ENCODE measurements at places on chromosomes 5 and 9. TPM values are rescaled to one million over a fixed set of nuclear protein-coding genes. Genes with fewer than 3 reads are reported as not detected.

DNA sequence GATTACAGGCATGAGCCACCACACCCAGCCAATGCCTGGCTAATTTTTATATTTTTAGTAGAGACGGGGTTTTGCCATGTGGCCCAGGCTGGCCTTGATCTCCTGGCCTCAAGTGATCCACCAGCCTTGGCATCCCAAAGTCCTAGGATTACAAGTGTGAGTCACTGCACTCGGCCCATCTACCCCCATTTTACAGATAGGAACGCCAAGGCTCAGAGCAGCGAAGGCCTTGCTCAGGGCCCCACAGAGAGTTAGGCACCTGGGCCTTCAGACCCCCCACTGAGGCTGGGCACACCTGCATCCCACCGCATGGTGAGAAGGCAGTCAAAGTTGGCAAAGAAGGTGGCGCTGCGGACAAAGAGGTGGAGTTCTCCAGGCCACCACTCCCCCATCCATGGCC is 143.1 kb downstream of the GAPVD1 start:
- DNase-seq, result no peak

DNA sequence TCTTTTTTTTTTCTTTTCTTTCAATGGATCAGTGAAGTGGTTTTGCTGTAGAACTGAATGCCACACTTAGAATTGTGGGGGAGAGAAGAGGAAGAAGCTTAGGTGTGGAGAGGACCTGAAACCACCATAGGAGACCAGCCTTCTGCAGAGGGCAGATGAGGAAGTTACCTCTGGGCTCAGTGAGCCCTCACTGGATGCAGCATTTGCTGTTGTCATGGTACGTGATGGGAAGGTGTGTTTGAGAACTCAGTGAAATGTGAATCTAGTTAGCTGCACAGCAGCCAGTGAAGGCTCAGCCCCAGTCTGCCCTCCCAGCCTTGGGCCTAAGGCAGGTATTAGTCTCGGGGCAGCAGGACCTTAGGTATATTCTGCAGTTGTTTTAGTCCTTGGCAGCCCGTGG is 17.5 kb downstream of the CYFIP2 start:
- no peak for DNase-seq

GRCh38 chr5:17709011-17709710 is 74.9 kb downstream of the TAF11L14 start:
- no peak for DNase-seq

DNA sequence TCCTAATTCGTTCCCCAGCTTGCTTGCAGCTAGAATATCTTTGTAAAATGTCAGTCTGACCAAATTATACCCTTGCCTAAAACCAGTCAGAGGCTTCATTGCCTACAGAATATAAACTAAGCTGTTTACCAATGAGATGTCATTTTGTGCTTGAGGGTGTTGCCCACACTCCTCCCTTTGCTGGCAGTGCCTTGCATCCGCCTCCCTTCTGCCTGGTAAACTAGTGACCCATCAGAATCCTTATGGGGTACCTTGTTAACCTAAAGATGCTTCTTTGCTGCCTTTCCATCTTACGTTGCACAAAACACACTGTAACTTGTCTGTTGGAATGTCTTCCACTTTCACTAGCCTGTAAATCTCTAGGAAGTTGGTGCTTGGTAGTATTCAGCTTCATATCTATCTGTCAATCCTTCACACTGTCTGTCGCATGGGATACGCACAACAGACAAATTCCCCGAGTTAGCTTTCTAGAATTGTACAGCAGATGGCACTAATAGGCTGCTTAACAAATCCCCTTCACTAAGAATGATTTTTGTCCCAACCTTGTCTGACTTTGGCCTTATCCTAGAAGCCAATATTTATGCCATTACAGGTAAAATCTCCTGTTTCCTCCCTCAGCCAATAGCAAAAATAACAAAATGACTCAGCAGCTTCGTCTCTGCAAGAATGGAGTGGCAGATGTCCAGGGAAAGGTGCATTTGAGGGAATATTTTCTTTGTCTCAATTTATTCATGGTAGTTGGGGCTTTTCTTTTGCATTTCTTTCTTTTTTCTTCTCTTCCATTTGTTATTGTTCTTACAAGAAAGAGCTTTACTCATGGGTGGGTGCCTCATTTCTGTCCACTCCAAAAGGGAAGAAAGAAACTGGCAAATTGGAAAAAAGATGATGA is 3.0 kb downstream of the NUDT2 start:
- no peak for DNase-seq

DNA sequence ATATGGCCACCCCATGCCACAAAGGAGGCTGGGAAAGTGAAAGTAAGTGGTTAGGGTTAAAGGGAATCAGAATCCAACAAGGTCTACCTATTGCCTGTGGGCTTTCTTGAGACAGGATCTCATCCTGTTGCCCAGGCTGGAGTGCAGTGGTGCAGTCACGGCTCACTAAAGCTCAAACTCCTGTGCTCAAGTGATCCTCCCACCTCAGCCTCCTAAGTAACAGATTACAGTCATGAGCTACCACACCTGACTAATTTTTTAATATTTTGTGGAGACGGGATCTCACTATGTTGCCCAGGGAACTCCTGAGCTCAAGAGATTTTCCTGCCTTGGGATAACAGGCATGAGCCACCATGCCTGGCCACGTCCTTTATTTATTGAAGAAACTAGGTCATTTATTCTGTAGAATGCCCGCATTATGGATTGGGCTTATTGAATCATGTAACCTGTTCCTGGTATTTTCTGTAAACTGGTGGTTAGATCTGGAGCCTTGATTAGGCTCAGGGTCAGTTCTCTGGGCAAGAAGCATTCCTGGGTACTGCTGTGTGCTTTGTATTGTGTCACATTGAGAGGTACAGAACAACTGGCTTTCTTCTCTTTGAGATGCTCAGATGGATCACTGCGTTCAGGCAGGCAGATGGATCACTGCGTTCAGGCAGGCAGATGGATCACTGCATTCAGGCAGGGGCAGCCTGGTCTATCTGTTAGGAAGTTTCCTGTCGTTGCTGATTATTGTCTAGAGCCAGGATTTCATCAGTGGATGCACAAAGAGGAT is 41.6 kb downstream of the ERGIC1 start:
- DNase-seq, result no peak

DNA sequence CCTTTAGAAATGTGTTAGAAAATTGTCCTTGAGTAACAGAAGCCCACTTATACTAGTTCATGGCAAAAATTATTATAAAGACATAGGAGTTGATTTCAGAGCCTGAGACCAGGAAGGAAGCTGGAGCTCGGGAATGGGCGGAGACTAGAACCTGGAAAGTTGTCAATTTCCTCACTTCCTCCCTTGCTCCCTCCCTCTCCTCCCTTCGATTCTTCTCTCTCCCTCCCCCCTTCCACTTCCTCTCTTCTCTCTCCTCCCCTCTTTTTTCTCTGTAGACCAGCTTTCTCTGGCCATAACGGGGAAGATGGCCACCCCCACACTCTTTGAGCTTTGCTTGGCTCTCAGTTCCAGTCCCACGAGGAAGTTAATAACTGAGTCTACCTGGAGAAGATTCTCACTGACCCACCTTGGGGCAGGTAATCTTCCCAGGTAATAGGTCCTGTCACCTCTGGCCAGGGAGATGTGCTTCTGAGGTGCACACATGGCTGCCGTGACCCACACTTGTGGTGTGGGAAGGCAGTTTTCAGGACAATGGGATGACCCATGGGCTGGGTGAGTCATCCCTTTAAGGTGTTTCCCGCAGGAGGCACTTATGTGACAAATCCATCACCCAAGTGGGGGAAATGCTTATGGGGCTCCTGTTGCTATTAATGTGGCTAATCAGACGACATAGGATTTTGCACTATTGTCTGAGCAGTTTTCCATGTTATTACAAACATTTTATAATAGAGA is 78.7 kb downstream of the HSPA4 start:
- DNase-seq, result no peak

GRCh38 chr5:122500245-122501088 is 188.4 kb downstream of the SNCAIP start:
- DNase-seq, result peak; percentile 1

DNA sequence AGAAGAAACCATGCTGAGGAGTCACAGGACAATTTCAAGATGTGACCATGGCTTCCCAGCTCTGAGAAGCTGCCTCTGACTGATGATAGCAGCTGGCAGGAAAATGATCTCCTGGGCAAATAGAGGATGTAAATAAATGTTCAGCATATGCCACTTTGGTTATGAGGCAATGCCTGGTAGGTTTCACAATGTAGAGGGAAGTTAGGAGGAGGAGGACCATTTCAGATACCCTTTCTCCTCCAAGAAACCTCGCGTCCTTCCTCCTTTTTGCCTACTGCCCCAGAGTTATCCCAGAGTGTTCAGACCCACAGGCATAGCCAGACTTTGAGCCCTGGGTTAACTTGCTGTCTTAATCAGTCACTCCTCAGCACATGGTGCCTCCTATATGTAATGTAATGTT is 541.6 kb upstream of the DAP start:
- no peak for DNase-seq

DNA sequence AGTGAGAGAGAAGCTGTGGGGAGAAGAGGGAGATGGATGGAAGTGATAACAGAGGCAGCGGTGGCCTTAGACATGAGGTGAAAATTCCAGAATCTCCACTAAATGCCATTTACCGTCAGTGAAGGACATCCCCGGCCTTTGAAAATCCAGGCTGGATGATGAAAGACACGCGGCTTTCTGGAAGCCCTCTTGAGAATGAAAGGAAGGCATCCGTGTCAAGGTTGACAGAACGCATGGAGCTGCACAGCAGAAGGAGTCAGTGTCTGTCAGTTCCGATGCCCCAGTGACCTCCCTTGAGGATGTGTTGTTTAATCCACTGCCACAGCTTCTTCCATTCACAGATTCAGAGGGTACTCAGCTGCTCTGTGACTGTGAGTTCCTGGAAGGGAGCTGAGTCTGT is 114.9 kb downstream of the ICE1 start:
- no peak for DNase-seq

DNA sequence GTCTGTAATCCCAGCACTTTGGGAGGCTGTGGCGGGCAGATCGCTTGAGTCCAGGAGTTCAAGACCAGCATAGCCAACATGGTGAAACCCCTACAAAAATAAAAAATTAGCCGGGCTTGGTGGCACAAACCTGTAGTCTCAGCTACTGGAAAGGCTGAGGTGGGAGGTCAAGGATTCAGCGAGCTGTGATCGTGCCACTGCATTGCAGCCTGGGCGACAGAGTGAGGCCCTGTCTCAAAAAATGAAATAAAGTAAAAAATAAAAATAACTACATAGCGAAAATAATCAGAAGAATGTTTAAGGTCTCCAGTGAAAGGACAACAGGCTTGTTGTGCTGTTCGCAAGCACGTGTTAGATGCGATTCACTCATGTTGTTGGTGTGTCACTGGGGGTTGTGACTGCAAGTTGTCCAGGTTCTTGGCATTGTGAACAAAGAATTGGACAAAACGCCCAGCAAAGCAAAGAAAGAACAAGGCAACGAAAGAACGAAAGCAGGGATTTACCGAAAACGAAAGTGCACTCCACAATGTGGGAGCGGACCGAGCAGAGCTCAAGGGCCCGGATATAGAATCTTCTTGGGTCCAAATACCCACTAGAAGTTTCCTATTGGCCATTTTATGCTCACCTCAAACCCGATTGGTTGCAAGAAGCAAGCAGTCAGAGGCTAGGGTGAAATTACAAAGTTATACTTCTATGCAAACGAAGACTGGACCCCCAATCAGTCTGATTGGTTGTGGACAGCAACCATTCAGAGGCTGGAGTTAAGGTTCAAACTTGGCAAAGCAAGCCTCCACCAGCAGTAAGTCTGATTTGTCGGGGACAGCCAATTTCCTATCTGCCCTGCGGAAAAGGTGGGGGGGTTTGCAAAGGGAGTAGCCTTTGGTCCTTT is 844 bp upstream of the MCCC2 start:
- DNase-seq, result no peak

DNA sequence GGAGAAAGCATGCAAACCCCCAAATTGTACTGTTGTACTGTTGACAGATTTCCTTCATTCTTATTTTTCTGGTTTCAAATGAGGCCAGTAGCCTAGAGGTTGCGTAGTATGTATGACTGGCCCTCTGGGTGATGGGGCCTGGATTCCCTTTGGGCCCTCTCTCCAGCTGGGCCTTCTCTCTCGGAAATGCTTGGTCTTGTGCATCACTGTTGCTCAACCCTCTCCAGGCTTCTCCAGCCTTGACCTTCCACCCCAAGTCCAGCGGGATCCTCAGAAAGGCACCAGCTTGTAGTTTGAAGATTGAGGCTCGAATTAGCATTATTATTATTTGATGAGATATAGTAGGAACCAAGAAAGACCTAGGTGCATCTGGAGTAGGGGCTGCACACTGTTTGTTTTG is 87.0 kb downstream of the ANGPTL2 start:
- no peak for DNase-seq

GRCh38 chr5:96721351-96721977 is 59.3 kb downstream of the CAST start:
- no peak for DNase-seq

DNA sequence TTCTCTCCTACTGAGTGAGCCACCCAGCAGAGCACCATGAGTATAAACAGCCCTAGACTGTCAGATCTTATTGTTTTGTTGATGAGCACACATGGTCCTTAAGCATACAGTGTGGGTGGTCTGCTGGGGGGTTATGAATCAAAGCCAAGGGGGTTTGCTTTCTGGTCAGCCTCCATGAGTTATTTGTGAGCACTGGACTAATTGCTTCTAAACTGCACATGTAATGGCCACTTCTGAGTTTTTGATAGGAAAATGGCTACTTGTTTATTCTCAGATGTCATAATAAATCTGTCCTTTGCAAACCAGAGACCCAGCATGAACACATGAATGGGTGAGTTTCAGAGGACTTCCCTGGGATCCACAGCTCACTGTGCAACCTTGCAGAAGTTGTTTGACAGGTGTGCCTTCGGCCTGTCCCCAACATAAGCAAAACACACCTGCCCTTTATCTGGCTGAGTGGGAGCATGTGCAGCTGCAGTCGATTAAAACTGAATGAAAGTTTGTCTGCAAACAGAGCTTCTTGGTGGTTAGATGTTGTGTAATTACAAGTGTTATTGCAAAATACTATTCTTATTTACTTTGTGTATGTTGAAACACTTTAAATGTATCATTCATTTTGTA is 35.9 kb downstream of the MAMDC2 start:
- DNase-seq, result no peak

GRCh38 chr5:155004138-155004744 is 9.3 kb upstream of the KIF4B start:
- DNase-seq, result peak; percentile 36

DNA sequence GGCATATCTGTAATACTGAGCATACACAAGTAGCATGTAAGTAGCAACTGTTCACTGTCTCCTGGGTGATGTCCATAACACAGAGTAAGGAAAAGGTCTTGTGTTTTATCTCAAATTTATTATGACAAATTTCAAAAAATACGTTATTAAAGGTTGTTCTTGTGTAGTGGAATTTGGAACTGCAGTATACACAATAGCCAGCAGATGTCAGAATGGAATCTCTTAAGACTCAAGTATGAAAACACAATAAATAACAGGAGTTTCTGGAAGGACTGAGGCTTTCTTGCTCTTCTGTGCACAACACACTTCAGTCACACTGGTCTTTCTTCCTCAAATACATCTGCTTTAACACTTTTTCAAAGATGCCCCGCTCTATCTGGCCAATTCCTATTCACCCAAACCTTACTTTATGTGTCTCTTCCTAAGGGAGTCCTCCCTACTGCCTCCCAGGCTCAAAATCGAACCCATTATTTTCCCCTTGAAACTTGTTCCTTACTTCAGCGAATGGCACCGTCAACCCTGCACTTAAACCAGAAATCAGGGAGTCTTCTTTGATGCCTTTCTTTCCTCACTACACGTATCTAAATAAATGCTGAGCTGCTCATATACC is 6.5 kb upstream of the FBXO10 start:
- DNase-seq, result no peak

ATP6V0E1 gene
- total RNA-seq, result 117 TPM

ABO gene
- total RNA-seq, result not detected

PCDHB8 gene
- total RNA-seq, result not detected

ENG gene
- total RNA-seq, result 14.4 TPM

KLF9 gene
- 35.4 TPM for total RNA-seq

ADRA1B gene
- not detected for total RNA-seq

FBXO10 gene
- total RNA-seq, result 5.2 TPM

ZNF879 gene
- total RNA-seq, result 2.8 TPM

YIPF5 gene
- total RNA-seq, result 43.7 TPM

NIPBL gene
- total RNA-seq, result 60.9 TPM

All from activated T-cell treated with anti-CD3 and anti-CD28 coated beads, Interleukin-2, amount 50 U/mL, for 72 hours (primary cell).